ENCODE measurements at places on chromosomes 12 and 14. TPM values are rescaled to one million over a fixed set of nuclear protein-coding genes. Genes with fewer than 3 reads are reported as not detected.

Gene LGALS3
- total RNA-seq = 129 TPM

Gene CEP290
- 10.0 TPM for total RNA-seq

Gene AEBP2
- total RNA-seq = 27.2 TPM

Gene HSP90B1
- total RNA-seq = 433 TPM

Gene TEDC1
- total RNA-seq = 3.8 TPM

Gene CCT2
- 86.1 TPM for total RNA-seq

Gene CCDC177
- total RNA-seq = not detected

Gene KLRC1
- total RNA-seq = 0.16 TPM

- DNase-seq = no peak
Measured at GRCh38 chr12:67681941-67682620, 33.5 kb downstream of the DYRK2 start.

DNA sequence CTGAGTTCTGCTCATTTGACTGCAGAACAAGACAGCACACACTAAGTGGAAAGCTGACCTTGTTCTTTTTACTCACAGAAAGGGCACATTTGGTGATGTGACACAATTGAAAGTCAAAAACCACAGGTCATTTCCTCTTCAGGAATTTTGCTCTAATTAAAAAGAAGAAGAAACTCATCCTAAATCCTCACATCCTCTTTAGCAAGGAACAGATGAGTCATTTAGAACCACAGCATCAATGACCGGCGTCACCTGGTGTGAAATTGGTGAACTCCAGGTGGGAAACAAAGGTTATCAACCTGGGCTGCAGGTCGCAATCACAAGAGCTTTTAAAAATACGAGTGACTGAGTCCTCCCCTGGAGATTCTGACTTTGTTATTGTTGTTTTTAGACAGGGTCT, 2.9 kb upstream of the RNU6-8 start:
- DNase-seq = no peak

- DNase-seq = no peak
Measured at GRCh38 chr14:99889268-99889667, 96.1 kb downstream of the EML1 start.

DNA sequence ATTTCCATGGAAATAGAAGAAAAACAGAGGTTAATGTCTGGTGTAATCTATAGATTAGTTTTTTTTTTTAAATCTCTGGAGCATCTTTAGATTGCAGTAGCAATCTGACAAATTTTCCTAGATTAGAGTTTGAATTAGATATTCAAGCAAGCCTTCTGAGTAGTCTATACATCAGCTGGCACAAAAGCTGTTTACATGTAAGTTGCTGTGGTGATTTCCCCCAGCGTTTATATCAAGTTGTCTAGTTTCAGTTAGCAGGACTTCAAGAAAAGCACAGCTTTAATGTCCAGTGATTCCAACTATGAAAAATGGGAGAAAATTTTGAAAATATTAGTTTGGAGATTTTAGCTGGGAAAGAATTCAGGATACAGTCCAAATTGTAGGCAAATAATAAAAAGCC, 605.0 kb upstream of the USP15 start:
- no peak for DNase-seq

DNA sequence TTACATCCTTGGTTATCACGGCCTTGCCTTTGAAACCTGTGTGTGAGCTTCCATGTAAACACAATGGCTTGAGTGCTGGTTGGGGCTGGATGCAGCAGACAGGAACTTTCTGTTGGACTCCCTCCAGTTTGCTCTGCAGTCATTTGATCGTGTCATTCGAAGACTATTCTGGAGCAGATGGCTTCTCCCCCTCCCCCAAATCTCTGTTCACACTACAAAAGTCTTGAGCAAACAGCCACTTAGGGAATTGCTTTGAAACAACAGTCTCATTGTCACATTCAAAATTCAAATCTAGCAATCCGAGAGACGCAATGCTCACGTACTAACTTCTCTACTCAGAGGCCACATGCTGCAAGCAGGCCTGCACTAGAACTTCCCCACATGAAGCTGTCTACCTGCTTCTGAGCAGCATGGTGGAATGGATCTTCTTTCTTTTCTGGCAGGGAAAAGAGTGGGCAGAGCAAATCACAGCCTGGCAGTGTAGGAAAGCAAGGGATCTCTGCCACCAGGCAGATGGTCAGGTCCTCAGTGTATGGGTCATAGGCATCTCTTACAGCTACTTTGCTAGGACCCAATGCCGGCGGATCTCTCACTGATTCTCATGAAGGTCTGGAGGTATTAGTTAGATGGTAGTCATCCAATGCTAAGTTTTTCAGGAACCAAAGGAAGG, 214.2 kb downstream of the PPM1H start:
- DNase-seq = no peak

GRCh38 chr12:109020796-109021380, at the start of gene SVOP:
Gene SVOP, minus strand, starts transcription at chr12:109021068. Its CDS starts 200 bp downstream, at chr12:109020868.
- peak; percentile 90 for DNase-seq

GRCh38 chr12:114936148-114937079, 252.4 kb upstream of the TBX3 start:
- DNase-seq = no peak

DNA sequence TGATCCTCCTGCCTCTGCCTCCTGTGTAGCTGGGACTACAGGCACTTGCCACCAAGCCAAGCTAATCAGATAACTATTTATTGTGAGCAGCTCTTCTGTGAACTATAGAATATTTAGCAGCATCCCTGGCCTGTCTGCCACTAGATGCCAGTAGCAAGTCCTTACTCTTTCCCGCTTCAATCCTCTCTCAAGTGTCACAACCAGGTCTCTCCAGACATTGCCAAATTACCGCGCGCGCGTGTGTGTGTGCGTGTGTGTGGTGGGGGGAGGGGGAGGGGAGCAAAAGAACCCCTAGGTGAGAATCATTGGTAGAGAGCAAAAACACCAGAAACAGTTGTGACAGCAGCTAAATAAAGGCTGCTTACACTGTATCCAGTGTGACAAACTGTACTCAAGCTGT, 49.9 kb downstream of the PPP2R5E start:
- no peak for DNase-seq

GRCh38 chr14:63603749-63604277, 37.9 kb downstream of the WDR89 start:
- DNase-seq = no peak

DNA sequence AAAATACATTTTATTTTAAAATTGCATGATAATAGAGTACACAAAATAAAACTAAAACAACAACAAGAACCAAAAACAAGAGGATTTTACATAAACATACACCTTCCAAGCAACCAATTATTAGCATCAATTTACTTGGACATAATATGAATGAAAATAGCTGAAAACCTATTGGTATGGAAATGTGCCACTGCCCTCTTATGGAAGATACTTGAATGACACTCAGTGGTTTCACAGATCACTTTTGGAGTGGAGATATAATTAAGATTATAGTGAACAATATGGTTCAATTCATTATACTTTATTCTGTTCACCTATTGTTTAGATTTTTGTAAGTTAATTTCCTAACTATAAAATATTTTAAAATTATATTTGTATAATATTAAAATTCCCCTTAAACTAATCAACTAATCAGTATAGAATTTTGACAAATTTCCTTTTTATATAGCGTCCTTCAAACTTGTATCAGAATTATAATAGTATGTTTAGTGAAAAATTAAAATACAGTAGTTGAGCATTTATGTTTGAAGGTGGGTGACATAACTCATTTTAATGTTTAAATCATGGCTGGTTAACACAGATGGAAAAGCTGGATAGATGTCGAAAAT, 70.1 kb downstream of the SLC6A15 start:
- DNase-seq = no peak

DNA sequence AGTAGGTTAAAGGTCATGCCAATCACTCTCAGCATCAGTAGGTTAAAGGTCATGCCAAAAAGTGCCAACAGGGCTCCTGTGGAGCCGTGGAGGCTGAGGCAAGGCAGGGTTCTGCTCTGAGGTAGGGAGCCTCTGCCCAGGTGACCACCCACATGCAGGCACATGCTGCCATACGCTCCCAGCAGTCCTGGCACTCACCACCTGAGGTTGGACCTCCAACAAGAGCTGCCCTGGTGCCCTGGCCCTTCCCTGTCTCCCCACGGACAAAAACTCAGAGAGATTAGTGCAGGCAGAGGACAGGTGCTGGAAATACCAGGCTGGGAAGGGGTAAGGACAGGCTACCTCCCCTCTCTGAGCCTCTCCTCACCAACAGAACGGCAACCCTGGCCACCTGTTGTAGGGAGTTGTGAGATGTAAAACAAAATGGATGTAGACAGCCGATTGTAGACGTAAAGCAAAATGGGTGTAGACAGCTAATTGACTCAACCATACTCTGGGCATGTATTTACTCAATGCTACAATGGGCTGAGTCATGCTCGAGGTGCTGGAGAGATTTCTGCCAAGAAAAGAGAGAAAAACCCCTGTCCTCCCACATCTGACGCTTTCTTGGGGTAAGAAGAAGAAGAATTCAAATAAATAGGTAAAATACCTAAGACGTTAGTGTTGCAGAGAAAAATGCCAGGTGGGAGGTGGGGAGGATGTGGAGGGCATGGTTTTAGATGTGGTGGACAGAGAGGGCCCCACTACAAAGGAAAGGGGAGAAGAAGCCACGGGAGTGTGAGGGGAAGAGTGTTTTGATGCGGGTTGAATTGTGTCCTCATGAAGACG, 32.4 kb downstream of the LTBP2 start:
- no peak for DNase-seq

DNA sequence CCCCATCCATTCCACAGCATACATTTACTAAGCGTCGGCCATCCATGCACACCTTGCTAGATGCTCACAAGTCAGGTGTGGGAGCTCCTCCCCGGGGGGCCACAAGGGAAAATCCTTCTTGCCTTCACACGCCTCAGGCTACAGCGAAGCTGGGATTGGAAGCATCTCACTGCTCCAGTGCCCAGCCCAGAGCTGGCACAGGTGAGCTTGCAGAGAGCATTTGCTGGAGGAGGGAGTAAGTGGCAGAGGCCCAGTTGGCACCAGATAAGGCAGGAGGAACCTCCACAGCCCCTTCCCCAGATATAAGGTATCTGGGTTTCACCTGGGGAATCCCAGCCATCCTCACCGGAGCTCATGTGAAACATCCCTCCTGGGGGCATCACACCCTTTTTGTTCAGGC, 1.8 kb downstream of the TRPV4 start:
- no peak for DNase-seq

GRCh38 chr12:6959058-6959804, 8.1 kb downstream of the PTPN6 start:
- no peak for DNase-seq

DNA sequence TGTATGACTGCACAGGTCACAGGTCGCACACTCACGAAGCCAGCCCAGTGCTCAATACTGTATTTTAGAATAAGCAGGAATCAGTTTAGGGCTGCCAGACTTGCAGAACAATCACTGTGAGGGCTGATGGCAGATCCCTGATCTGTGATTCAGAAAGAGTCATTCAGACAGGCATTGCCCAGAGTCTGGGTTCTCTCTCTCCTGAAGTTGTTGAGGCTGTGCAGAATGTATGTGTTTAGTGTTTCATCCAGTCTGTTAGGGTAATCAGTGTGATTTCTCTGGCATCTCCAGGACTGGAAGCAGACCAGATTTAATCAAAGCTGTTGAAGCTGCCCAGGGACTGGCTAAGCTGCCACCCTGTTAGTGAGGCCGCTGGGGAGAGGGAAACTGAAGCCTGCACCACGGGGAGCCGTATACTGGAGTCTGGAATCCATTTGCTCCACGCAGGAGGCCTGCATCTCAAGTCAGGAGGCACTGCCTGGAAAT, 69.3 kb downstream of the ETV6 start:
- no peak for DNase-seq

DNA sequence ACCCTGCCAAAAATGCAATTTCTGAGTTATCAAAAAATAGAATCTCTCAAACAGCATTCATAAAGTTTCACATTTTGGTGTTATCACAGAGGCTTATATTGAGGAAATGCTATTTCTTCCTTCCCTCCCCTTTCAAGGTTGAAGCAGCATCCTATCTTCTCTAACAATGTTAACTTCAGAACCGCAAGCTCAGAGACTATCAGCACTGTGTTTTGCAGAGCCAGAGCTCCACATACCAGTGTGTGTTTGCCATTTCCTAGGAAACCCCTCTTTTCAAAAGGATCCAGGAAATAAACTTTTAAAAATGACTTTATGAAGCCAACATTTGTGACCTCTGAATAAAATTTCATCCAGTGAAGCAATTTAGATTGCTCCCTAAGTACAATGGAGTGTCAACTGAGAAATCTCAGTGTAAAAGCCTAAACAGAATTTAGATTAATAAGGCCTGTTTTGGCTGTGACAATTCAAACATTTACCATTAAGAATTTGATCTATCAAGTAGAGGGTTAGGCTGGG, 332.6 kb downstream of the NOVA1 start:
- DNase-seq = no peak

- no peak for DNase-seq
Measured at GRCh38 chr12:126676434-126676833, 1590.5 kb upstream of the TMEM132C start.

GRCh38 chr12:74598819-74599218, 61.2 kb downstream of the ATXN7L3B start:
- no peak for DNase-seq

DNA sequence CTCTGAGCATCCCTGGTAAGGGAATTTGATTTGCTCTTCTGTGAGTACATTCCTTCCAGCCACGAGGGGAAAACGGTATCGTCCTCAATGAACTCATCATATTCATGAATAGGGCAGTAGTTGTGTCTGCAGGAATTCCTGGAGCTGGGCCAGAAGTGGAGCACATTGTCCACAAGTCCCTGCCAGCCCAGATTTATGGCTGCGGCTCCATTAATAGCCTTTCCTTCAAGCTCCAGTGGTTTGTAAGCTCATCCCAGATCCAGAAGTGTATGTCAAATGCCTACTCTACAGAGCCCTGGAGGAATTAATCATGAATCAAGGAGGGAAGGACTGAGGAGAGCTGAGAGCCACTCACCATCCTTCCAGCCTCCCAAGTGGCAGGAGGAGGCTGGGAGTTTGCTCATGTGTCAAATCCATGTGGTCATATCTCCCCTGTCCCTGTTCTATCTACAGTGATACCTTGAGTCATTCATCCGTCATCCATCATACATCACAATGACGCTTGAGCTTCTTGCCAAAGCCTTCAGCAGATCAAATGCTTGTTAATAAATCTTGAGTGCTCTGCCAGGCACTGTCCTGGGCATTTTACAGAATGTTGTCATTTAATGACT, 65.5 kb downstream of the SVOP start:
- peak; percentile 80 for DNase-seq

DNA sequence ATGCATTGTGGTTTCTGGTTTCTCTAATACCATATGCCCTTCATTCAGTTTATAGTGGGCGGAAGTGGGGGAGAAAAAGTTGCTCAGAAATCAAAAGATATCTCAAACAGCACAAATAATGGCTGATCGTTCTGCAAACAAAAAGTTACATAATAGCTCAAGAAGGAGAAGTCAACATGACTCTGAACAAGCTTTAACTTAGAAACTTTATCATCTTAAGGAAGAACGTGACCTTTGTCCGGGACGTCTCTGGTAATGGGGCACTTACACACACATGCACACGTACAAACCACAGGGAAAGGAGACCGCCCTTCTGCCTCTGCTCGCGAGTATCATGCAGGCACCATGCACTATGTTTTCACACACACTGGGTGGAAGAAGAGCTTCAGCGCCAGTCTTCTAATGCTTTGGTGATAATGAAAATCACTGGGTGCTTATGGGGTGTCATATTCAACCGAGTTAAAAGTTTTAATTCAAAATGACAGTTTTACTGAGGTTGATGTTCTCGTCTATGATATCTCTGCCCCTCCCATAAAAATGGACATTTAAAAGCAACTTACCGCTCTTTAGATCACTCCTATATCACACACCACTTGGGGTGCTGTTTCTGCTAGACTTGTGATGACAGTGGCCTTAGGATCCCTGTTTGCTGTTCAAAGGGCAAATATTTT, 4.7 kb downstream of the FOS start:
- DNase-seq = no peak

All from cardiac septum (tissue), 1 donor.